ENCODE measurements at places on chromosomes 5 and 9.

DNA sequence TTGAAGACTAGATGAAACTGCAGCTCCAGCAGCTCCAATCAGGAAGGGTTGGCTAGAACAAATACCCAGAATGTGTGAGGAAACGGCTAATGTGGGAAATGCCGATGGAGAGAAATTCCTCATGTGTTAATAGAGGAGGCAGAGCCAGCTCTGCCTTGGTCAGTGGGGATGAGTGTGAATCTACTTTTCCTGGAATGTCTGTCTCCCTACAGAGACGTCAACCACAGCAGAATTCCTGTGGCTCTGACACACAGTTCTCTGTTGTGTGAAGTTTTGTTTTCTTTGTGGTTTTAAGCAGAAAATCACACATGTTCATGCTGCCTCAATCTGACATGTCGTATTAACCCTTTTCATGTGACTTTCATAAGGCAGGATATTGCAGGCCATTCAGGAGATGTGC is 476.6 kb upstream of the WWC1 start:
- DNase-seq = no peak

DNA sequence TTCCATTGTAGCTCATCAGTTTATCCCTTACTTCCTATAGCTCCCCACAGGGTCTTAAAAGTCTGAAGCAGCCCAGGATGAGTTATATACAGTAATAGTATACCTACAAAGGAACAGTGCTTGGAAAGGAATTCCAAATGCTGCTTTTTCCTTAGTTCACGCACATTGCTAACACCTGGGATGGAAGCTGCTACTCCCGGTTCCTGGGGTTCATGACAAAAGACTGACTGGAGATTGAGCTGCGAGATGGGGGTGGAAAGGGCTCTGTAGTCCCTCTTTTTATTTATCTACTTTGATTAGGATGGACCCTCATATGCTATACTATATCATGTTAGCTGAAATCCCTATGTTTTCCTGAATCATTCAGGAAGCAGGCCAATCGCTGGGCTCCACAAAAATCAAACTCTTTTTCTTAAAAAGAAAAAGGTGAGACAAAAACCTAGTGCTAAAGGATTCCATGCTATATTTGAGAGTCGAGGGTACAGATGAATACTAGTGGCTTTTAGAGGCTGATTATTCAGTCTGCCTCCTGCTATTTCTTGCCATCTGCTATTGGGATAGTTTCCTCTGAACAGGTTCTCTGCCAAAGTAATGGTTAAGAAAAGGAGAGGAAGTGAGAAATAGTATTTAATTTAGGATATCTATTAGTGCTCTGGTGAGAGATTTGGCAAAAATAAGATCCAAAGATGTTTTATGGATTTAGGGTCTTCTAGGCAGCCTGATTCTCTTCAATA is 81.2 kb downstream of the MRPS27 start:
- DNase-seq = no peak

- no peak for DNase-seq
These were observed 20.7 kb downstream of the NLN start for GRCh38 chr5:65742565-65743231.

DNA sequence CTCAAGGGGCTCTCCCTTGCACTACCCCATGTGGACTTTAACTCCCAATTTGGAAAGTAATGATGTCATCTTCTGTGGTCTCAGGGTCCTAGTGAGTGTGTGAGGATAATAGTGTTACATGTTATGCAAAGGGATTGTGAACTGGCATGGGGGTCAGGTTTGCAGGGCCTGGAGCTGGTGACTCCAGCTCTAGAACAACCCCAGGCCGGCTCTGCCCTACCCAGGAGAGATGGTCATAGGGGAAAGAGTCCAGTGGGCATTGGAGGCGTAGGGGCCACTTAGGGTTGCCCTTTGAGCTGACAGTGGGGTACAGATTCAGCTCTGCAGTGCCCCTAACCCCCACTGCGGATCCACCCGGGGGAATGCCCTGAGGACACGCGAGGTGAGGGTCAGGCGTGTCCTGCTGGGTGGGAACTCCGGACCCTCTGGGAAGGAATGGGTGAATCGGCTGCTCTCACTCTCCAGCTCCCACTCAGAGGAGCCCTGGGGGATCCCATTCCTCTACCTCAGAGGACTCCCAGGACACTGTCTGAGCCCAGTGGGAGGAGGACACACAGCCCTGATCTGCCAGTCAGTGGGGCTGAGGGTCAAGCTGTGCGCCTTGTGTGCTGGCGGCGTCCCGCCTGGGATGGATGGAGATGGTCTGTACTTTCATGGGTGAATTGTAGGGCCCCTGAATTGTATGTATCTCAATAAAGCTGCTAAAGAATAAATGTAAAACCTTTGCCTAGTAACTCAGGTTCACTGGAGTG is 2.5 kb upstream of the NKD2 start:
- no peak for DNase-seq

- DNase-seq = no peak
These were observed 18.9 kb upstream of the MOCS2 start for GRCh38 chr5:53128481-53128880.

GRCh38 chr5:14383923-14384322 is 197.7 kb upstream of the OTULINL start:
- no peak for DNase-seq

- DNase-seq = no peak
These were observed 4.2 kb downstream of the SKP2 start for GRCh38 chr5:36156121-36156601.

GRCh38 chr9:117050007-117050406 is 362.9 kb downstream of the TRIM32 start:
- no peak for DNase-seq

DNA sequence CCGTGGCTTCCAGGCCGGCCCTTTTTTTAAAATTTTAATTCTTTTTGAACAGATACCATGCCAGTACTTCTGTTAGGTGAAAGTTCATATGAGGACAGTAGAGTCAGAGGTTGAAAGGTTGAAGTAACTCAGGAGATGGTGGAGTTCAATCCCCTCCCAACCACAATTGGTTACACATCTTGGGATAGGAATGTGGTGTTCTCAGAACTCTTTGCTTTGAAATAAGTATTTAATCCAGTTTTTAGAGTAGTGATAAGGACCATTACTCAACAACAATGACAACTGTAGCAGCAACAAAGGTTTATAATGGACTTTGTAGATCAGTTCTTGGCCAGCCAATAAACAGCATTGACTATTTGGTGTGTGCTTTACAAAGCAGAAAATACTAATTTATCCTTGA is 116.0 kb downstream of the ARHGAP26 start:
- no peak for DNase-seq

GRCh38 chr9:85258823-85259370 is 482.9 kb downstream of the AGTPBP1 start:
- no peak for DNase-seq

- DNase-seq = no peak
These were observed 37.9 kb downstream of the GLRA1 start for GRCh38 chr5:151886546-151887275.

DNA sequence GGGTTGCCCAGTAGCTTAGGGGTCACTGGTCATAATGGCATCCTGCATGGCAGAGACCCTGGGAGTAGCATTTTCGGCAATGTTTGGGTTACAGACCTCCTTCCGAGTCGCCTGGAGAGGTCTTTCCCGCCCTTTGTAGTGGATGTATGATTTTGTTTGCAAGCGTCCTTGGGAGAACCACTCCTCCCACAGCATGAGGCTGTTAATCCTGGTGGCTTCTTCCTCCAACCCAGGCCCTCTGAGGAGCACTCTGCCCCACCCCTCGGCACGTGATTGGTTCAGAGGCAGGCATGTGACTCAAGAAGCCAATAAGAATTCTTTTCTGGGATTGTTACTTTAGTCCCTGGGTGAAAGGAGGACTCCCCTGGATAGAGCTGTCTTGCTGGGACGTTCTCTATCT is 30.2 kb upstream of the GRHPR start:
- DNase-seq = no peak

DNA sequence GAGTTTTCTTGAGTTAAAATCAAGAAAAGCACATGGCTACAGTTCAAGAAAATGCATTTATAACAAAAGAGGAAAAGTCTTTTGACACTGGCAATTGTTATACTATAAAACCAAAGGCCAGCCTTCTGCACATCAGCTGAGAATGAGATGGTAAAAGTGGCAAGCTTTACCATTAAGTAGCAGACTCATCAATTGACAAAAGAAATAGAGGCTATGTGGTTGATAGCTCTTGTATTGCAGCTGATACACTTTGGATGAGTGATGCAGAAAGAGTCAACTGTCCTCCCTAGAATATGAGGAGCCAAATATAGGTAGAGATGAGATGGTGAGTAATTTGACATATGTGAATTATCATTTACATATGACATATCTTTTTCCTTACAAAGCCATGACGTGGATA is 1100.9 kb upstream of the CDH6 start:
- DNase-seq = no peak

GRCh38 chr9:35357826-35358225 is 132.1 kb upstream of the RUSC2 start:
- no peak for DNase-seq

DNA sequence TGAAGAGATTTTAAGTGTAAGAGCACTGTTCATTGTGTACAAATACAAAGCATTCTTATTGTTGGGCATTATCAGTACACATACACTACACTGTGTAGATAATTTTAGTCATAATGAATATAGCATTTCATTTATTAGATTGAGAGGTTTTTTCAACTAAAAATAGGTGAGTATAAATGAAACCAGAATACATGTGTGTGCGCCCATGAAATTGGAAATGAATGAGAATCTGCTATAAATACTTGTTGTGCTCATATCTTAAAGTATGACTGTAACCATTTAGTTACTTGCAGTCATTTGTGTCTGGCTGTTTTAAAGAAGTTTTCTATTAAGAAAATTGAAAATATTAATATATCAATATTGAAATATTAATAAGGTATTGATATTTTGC is 189.0 kb upstream of the MEF2C start:
- DNase-seq = no peak

DNA sequence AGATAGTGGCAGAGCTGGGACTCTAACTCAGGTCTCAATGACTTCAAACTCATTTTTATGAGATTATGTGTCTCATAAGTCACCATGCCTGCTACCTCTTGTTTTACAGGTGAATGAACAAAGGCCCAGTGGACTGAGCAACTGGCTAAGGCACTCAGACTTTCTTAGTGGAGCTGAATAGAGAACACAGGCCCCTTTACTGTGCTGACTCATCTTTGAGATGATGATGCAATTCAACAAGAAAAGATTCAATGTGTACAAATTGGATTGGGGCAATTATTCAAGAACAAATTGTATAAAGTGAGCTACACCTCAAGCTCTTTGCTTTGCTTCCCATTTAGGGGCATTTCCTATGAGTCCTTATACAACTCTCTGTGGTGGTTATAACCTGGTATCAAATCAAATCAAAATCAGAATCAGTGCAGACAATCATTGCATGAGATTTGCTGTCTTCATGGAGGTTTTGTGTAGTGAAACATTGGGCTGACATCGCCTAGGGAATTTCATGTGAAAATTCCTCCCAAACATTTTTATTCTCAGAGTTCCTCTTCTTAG is 84.3 kb upstream of the PPP2R2B start:
- no peak for DNase-seq

- no peak for DNase-seq
These were observed 175.7 kb downstream of the MELK start for GRCh38 chr9:36748322-36748899.

DNA sequence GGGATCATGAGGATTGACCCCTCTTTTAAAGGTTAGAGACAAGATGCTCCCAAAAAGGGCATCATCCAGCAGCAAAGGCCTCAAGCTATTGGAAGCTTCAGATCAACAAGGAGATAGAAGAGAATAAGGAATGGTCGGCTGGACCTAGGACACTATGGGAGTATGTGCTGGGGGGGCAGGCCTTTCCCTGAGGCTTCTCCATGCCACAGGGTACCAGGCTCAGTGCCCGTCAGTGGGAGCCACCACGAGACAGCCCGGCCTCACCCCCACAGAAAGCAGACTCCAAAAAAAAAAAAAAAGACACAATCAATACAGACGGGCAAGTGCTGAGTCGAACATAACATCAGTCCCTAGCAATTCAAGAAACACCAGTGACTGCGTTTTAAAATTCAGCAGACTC is 117.4 kb downstream of the KLHL3 start:
- no peak for DNase-seq

DNA sequence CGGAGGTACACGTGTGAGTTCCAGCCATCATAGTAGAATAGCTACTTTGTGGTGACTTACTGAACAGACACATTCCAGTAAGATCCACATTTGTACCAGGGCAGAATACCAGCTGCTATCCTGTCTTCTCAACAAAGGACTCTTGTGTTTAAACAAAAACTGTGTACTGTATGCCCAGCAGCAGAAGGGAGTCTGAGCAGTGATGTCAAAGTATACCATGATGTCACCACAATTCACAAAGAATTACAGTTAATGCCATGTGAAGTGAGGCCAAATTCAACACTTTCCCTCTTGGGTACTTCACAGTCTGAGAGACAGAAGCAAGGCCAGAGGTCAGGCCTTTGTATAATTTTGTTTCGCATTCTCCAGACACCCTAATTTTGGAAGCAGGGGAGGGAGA is 137.0 kb downstream of the ADAMTSL1 start:
- no peak for DNase-seq

DNA sequence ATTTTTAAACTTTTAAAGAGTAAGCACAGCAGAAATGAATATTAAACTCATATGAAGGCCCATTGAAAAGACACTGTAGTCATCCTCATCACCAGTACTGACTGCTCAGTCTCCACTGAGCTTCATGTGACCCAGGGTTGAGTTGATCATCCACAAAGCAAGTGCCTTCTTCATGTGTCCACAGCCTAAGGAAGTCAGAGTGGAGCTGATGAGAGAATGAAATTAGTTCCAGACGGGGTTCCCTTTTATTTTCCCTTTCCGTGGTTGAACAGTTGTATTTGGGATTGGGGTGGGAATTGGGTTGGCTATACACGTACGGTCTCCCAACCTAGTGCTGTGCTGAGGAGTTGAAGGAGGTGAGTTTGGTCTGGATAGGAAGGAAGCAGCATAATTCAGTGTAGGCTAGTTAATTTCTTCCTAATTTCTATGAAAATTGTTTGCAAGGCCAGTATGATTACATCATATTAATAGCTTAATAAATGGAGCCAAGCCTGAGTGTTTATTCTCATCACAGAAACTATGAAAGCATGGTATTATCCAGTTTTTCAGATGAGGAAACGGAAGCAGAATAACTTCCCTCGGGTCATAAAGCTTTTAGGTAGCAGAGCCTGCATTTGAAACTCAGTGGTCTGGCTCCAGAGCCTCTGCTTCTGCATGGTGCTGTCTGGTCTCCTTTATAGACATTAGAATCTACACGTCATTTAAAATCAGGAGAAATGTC is 103.9 kb upstream of the DMRT1 start:
- no peak for DNase-seq

- no peak for DNase-seq
These were observed 526.5 kb downstream of the RAB3C start for GRCh38 chr5:59109383-59109782.

- no peak for DNase-seq
These were observed 504.5 kb downstream of the NR2F1-AS1 start for GRCh38 chr5:93076566-93076965.

GRCh38 chr5:78541086-78541654 is 107.4 kb downstream of the LHFPL2 start:
- DNase-seq = no peak

- DNase-seq = no peak
These were observed 19.4 kb upstream of the TNFSF15 start for GRCh38 chr9:114825126-114825795.
